ENCODE measurements at places on chromosomes 5 and 9. TPM values are rescaled to one million over a fixed set of nuclear protein-coding genes. Genes with fewer than 3 reads are reported as not detected.
A peak's percentile ranks its signal among the peaks of the same experiment; 100 is the strongest.

DNA sequence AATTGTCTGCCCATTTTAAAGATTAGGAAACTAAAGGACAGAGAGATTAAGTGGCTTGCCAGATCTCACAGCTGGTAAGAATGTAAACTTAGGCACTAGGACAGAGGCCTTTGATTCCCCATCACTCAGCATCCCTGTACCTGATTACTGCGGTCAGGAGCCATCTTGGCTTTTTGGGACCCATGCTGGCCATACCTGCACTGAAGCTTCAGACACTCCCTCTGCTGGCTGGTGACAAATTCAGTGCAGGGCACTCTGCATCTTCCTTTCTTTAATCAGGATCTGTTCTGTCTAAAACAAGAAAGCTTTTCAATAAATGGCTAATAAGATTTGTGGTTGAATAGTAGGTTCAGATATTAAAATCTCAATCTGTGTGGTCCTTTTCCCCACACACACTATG lies 215.5 kb upstream of the RORB start:
- DNase-seq, result no peak
- H3K4me1 ChIP-seq, result no peaks in the 10 kb centered on the region
- H3K27me3 ChIP-seq, result no peaks in the 10 kb centered on the region
- no peaks in the 10 kb centered on the region for H3K36me3 ChIP-seq
- H3K27ac ChIP-seq, result no peak overlapping the region
- no peak overlapping the region for H3K4me3 ChIP-seq

GRCh38 chr5:163221581-163221980 lies 215.8 kb upstream of the CCNG1 start:
- no peaks in the 10 kb centered on the region for H3K4me1 ChIP-seq
- H3K27ac ChIP-seq, result no peak overlapping the region
- no peak for DNase-seq
- no peaks in the 10 kb centered on the region for H3K36me3 ChIP-seq

CCL28 gene
- 0.74 TPM for total RNA-seq

GRCh38 chr5:164818445-164818844 lies 1313.0 kb downstream of the MAT2B start:
- H3K36me3 ChIP-seq, result no peaks in the 10 kb centered on the region
- no peaks in the 10 kb centered on the region for H3K4me1 ChIP-seq
- no peak for DNase-seq
- H3K27ac ChIP-seq, result no peak overlapping the region
- H3K27me3 ChIP-seq, result no peaks in the 10 kb centered on the region
- no peak overlapping the region for H3K4me3 ChIP-seq

DNA sequence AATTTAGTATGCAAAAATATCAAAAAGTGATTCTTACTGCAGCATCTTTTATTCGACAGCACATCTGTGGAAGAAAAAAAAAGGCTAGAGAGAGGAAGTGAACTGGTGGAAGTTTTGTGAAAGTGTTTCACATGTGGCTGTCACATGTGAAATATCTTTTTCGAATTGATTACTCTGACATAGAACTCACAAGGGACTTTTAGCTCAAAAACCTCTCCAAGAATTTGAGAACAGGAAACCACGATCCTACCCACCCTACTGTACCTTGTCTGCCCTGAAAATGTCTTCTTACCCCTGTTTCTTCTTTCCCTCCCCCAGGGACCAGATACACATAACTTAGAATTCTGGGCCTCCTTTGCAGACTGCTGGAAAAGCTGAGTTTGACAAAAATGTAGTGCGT lies 106.5 kb upstream of the PRRC1 start:
- no peak overlapping the region for H3K4me3 ChIP-seq
- DNase-seq, result no peak
- no peaks in the 10 kb centered on the region for H3K4me1 ChIP-seq
- no peaks in the 10 kb centered on the region for H3K36me3 ChIP-seq
- H3K27me3 ChIP-seq, result no peaks in the 10 kb centered on the region

GRCh38 chr5:179605026-179605833 lies 18.2 kb downstream of the HNRNPH1 start:
- no peak overlapping the region for H3K4me3 ChIP-seq
- H3K36me3 ChIP-seq, result no peaks in the 10 kb centered on the region
- DNase-seq, result no peak
- peaks cover 36% of the 10 kb centered on the region for H3K4me1 ChIP-seq

GRCh38 chr9:77725046-77725694 lies 77.0 kb upstream of the GNA14 start:
- no peak overlapping the region for H3K4me3 ChIP-seq
- no peaks in the 10 kb centered on the region for H3K27me3 ChIP-seq
- H3K36me3 ChIP-seq, result no peaks in the 10 kb centered on the region
- no peak overlapping the region for H3K27ac ChIP-seq
- peaks cover 5% of the 10 kb centered on the region for H3K4me1 ChIP-seq
- DNase-seq, result no peak

- no peak overlapping the region for H3K4me3 ChIP-seq
- no peak overlapping the region for H3K27ac ChIP-seq
- no peak for DNase-seq
- H3K27me3 ChIP-seq, result no peaks in the 10 kb centered on the region
Measured at GRCh38 chr5:55484531-55484930, 50.2 kb downstream of the PLPP1 start.

GRCh38 chr9:91817106-91817492 lies 132.9 kb downstream of the ROR2 start:
- no peaks in the 10 kb centered on the region for H3K27me3 ChIP-seq
- no peaks in the 10 kb centered on the region for H3K36me3 ChIP-seq
- peaks cover 27% of the 10 kb centered on the region for H3K4me1 ChIP-seq
- H3K27ac ChIP-seq, result peak overlapping the region; percentile 75
- H3K4me3 ChIP-seq, result no peak overlapping the region

GRCh38 chr5:53416144-53416738 lies 64.2 kb upstream of the FST start:
- DNase-seq, result no peak
- no peaks in the 10 kb centered on the region for H3K27me3 ChIP-seq
- H3K36me3 ChIP-seq, result no peaks in the 10 kb centered on the region
- H3K4me3 ChIP-seq, result no peak overlapping the region
- H3K27ac ChIP-seq, result no peak overlapping the region

GRCh38 chr9:124767821-124768220 lies 3.3 kb downstream of the NR6A1 start:
- DNase-seq, result no peak
- peaks cover 26% of the 10 kb centered on the region for H3K4me1 ChIP-seq
- H3K36me3 ChIP-seq, result no peaks in the 10 kb centered on the region
- H3K27ac ChIP-seq, result no peak overlapping the region
- H3K4me3 ChIP-seq, result no peak overlapping the region

GRCh38 chr5:170907758-170908157 lies 45.9 kb downstream of the RANBP17 start:
- H3K27me3 ChIP-seq, result no peaks in the 10 kb centered on the region
- H3K4me3 ChIP-seq, result no peak overlapping the region
- H3K4me1 ChIP-seq, result no peaks in the 10 kb centered on the region

DNA sequence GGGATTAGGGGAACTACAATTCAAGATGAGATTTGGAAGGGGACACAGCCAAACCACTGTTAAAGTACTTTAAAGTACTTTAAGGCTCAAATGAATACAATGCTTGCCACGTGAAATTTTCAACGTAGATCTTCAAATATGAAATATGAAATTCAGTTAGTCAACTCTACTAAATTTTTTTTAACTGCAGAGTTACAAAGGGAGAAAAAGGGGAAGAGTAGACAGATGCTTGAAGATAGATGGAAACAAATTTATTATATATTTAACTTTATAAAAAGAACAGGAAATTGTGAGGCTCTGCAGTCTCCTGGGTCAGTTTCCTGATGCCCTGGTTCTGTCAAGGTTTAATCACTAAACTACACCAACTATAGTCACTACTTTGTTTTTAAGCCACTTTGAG lies 785.5 kb upstream of the DMAC1 start:
- no peak for DNase-seq
- H3K27ac ChIP-seq, result no peak overlapping the region
- no peak overlapping the region for H3K4me3 ChIP-seq
- H3K27me3 ChIP-seq, result no peaks in the 10 kb centered on the region
- no peaks in the 10 kb centered on the region for H3K36me3 ChIP-seq

DNAJB5 gene
- total RNA-seq, result 6.9 TPM

C5orf46 gene
- total RNA-seq, result not detected

All from vagina (tissue), 2 donors.